ENCODE measurements at places on chromosomes 1 and 21. TPM values are rescaled to one million over a fixed set of nuclear protein-coding genes. Genes with fewer than 3 reads are reported as not detected.
A peak's percentile ranks its signal among the peaks of the same experiment; 100 is the strongest.

GRCh38 chr1:66346057-66346795, 187.7 kb upstream of the SGIP1 start:
- H3K4me3 ChIP-seq, result no peak overlapping the region
- peaks cover 60% of the 10 kb centered on the region for H3K4me1 ChIP-seq
- no peak for DNase-seq
- no peaks in the 10 kb centered on the region for H3K27me3 ChIP-seq

DNA sequence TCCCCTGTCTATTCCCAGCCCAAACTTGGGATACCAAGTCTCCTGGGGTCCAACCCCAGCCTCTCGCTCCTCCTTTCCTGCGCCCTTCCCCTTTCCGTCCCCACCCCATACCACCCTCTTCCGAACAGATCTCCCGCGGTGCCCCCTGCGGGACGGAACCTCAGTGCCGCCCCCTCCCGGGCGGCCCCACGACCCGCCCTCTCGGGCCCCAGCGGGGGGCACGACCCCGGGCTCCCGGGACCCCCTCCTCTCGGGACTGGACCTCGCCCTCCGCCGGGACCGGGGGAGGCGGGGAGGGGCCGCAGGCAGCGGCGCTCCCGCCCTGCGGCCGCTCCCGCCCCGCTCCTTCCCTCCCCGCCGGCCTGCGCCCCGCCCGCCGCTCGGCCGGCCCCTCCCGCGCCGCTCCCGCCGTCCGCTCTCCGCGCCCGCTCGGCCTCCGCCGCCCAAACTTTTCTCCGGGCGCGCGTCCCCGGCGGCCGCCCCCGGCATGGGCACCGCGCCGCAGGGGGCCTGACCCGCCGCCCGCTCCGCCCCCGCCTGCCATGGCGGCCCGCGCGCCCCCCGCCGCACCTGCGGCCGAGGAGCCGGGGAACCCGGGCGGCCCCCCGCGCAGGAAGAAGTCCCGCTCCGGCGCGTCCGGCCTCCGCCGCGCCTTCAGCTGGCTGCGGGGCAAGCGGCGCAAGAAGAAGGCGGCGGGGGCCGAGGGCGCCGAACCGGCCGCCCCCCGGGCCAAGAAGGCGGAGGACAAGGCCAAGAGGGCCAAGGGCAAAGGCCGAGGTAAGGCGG, 39.0 kb upstream of the SYNC start:
- peaks cover 29% of the 10 kb centered on the region for H3K4me1 ChIP-seq
- H3K36me3 ChIP-seq, result no peaks in the 10 kb centered on the region
- no peaks in the 10 kb centered on the region for H3K27me3 ChIP-seq
- peak; percentile 30 for DNase-seq
- H3K27ac ChIP-seq, result peak overlapping the region; percentile 60

DNA sequence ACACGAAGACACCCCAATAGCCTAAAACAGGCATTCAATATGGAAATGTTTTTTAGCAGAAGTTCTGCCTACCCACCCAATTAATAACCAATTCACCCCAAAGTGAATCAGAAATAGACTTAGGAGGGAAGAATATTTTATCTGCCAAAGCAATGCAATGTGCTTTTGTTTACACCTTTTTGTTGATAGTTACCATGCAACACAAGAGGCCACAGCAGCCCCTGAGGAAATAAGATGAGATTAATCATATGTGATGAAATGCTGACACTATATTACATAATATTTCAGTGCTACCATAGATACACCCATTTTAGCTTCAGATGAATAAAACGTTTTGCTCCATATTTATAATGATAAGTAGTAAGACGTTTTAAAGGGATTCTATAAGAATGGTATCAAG, 60.9 kb upstream of the RGS2 start:
- H3K4me1 ChIP-seq, result peaks cover 4% of the 10 kb centered on the region
- no peaks in the 10 kb centered on the region for H3K27me3 ChIP-seq
- H3K27ac ChIP-seq, result no peak overlapping the region
- no peak overlapping the region for H3K4me3 ChIP-seq
- no peaks in the 10 kb centered on the region for H3K36me3 ChIP-seq

DNA sequence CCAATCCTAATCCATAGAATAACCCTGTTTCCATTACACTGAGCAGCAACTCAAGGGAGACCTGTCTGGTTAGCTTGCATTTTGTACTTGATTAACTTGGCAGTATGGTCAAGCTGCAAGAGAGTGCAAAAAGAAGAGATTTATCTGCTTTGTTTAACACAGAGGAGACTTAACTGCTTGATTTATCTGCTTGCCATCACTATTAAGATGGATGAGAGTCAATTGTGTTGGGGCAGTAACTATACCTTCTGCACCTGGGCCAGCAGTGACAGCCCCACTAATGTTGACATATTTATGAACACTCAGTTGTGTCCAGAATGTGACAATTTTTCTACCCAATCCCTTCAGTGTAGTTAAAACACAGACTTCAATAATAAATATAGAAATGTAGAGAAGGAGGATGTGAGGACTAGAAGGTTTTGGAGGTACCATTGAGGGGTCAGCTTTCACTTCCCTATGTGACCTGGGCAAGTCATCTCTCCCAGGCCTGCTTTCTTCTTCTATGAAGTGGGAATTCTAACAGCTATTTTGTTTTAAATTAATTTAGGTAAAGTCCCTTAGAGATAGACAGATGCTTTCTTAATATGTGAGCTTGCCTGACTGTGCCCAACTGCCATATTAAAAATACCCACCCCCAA, 159.1 kb upstream of the KCNK2 start:
- no peak overlapping the region for H3K27ac ChIP-seq
- H3K4me1 ChIP-seq, result no peaks in the 10 kb centered on the region
- no peak for DNase-seq
- H3K36me3 ChIP-seq, result no peaks in the 10 kb centered on the region
- H3K4me3 ChIP-seq, result no peak overlapping the region

DNA sequence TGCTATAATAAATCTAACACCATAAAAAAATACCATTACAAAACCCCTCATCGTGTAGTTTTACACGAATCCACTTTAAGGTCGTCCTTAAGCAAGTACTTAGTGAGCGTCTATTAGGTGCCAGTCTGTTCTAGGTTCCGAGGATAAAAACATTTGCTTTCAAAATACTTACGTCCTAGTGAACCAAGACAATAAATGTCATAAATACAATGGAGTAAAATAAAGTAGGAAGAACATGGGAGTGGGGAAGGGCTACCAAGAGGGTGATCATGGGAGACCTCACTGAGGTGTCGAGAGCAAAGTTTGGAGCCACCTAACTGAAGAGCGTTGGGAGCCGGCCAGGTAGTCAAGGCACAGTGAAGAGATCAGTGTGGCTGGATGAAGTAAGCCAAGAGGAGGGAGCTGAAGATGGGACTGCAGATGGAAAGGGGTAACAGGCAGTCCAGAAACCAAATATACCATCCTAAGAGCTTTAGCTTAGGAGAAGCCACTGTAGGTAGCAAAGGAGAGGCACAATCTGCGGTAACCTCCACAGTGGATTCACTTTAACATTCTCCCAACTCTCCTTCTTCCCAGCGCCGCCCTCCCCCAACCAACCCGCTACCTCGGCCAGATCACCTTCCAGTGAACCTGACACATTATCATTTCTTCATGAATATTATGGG, 684 bp downstream of the LTN1 start:
- H3K27ac ChIP-seq, result peak overlapping the region; percentile 95
- DNase-seq, result no peak
- no peaks in the 10 kb centered on the region for H3K4me1 ChIP-seq

DNA sequence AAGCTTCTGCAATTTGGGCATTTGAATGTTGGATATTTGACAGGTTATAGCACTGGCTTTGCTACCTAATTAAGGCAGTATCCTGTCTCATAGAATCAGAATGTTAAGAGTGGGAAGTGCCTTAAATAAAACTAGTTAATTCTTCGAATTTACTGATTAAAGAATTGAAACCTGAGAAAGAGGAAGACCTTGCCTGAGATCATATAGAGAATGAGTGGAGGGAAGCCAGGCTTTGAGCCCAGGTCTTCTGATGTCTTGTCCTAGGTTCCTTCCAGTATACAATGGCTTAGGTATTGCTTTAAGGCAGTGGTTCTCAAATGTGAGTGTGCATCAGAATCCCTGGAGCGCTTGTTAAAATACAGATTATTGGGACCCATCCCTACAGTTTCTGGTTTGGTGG, 20.9 kb upstream of the SH3BGRL3 start:
- DNase-seq, result no peak
- peaks cover 35% of the 10 kb centered on the region for H3K4me1 ChIP-seq
- no peak overlapping the region for H3K27ac ChIP-seq
- H3K36me3 ChIP-seq, result peaks cover 66% of the 10 kb centered on the region

DNA sequence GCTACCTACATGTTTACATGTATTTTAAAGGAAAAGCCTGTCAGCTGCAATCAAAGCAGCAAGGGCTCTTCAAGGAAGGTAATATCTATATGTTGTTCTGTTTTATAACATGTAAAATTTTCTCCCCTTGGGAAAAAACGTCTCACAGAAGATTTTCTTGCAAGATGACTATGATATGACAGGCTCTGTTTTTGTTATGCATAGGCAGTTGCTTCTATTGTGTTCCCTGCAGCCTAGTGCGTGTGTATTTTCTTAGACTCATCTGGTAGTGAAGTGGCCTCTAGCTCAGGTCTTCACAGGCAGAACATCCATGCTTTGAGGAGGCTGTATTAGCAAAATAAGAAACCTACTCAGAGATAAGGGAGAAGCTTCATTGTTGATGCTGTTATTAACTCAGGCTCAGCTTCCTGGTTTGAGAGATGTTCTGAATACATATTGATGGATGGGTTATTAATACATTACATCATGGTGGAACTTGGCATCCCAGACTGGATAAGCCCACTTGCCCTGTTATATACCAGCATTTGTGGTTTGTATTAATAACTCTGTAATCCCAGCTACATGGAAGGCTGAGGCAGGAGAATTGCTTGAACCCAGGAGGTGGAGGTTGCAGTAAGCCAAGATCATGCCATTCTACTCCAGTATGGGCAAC, 35.8 kb downstream of the LAMC1 start:
- H3K36me3 ChIP-seq, result no peaks in the 10 kb centered on the region
- no peaks in the 10 kb centered on the region for H3K27me3 ChIP-seq
- peaks cover 78% of the 10 kb centered on the region for H3K4me1 ChIP-seq
- no peak for DNase-seq

- H3K4me1 ChIP-seq, result no peaks in the 10 kb centered on the region
- H3K27me3 ChIP-seq, result no peaks in the 10 kb centered on the region
- no peaks in the 10 kb centered on the region for H3K36me3 ChIP-seq
- no peak overlapping the region for H3K27ac ChIP-seq
Measured at GRCh38 chr1:175674186-175674585, 69.2 kb downstream of the TNR start.

DNA sequence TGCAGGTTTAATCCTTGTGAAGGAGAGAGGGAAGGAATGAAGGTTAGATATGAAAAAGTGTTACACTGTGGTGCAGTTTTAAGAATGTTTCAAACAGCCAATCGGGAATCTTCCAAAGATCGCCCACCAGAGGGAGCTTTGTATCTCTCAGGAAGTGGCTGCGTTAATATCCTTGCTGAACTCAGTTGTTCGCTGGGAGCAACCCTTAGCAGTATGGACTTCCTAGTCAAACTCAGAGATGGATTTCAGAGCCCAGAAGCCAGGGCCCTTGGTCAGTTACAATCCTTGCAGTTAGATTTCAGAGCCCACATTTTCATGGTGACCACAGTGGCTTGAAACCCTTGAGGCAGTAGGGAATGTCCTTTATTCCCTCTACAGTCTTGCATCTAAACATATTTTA, 136.2 kb downstream of the NTNG1 start:
- no peak overlapping the region for H3K27ac ChIP-seq
- DNase-seq, result no peak
- H3K36me3 ChIP-seq, result no peaks in the 10 kb centered on the region

- H3K27me3 ChIP-seq, result no peaks in the 10 kb centered on the region
- H3K27ac ChIP-seq, result no peak overlapping the region
- no peak for DNase-seq
- H3K36me3 ChIP-seq, result peaks cover 3% of the 10 kb centered on the region
Measured at GRCh38 chr1:43824795-43825194, 108.8 kb upstream of the ARTN start.

- peak overlapping the region; percentile 92 for H3K27ac ChIP-seq
- H3K4me3 ChIP-seq, result peak overlapping the region; percentile 74
- H3K4me1 ChIP-seq, result peaks cover 8% of the 10 kb centered on the region
- H3K27me3 ChIP-seq, result no peaks in the 10 kb centered on the region
- DNase-seq, result no peak
Measured at GRCh38 chr1:161019751-161020495, 1.0 kb downstream of the F11R start.

- H3K27me3 ChIP-seq, result no peaks in the 10 kb centered on the region
- DNase-seq, result peak; percentile 63
- H3K36me3 ChIP-seq, result no peaks in the 10 kb centered on the region
- peaks cover 7% of the 10 kb centered on the region for H3K4me1 ChIP-seq
- peak overlapping the region; percentile 43 for H3K4me3 ChIP-seq
Measured at GRCh38 chr21:34745557-34746255, 76.9 kb downstream of the CLIC6 start.

- no peaks in the 10 kb centered on the region for H3K36me3 ChIP-seq
- H3K27ac ChIP-seq, result no peak overlapping the region
- no peak overlapping the region for H3K4me3 ChIP-seq
Measured at GRCh38 chr1:13929313-13929712, 229.3 kb downstream of the PRDM2 start.

DNA sequence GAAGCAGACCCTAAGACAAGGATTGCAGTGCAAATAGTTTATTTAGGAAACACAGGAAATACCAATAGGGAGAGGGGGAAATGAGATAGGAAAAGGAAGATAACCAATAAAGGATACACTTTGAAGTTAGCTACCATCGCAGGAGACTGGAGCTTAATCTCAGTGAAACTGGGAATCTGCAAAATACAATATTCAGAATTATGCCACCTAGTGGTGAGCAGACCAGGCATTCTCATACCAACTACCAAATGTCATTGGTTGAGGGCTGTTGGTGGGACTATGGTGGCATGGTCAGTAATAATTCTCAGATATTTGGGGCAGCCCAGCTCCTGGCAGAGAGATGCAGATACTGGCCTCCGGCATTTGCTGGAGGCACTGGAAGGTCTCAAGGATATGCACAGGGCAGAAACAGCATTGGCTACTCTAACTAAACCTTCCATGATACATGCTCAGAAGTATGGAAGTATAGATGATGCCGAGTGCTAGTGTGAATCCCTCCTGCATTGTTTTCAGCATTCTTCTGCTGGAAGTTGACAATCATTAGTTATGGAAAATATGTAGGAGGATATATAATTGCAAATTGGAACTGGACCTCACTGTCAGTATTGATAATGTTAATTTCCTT, 11.8 kb upstream of the ZFP69B start:
- no peak overlapping the region for H3K27ac ChIP-seq
- no peaks in the 10 kb centered on the region for H3K4me1 ChIP-seq
- no peak overlapping the region for H3K4me3 ChIP-seq
- DNase-seq, result no peak
- no peaks in the 10 kb centered on the region for H3K27me3 ChIP-seq
- H3K36me3 ChIP-seq, result no peaks in the 10 kb centered on the region

GRCh38 chr1:101308935-101309333, 72.1 kb downstream of the S1PR1 start:
- H3K4me3 ChIP-seq, result peak overlapping the region; percentile 45
- H3K4me1 ChIP-seq, result peaks cover 7% of the 10 kb centered on the region
- no peak overlapping the region for H3K27ac ChIP-seq

LY9 gene
- total RNA-seq, result 2.5 TPM

PRAMEF18 gene
- not detected for total RNA-seq

RERE gene
- total RNA-seq, result 236 TPM

OR2L2 gene
- not detected for total RNA-seq

AK5 gene
- total RNA-seq, result not detected

ERICH3 gene
- total RNA-seq, result not detected

AIRE gene
- total RNA-seq, result 0.16 TPM

TCEA3 gene
- 65.2 TPM for total RNA-seq
